ENCODE measurements at places on chromosomes 3 and 15.

- no peak for DNase-seq
Observed at GRCh38 chr15:79881254-79881653, 15.6 kb downstream of the MTHFS start.

- no peak for DNase-seq
Observed at GRCh38 chr3:97692831-97693230, 71.7 kb upstream of the ARL6 start.

DNA sequence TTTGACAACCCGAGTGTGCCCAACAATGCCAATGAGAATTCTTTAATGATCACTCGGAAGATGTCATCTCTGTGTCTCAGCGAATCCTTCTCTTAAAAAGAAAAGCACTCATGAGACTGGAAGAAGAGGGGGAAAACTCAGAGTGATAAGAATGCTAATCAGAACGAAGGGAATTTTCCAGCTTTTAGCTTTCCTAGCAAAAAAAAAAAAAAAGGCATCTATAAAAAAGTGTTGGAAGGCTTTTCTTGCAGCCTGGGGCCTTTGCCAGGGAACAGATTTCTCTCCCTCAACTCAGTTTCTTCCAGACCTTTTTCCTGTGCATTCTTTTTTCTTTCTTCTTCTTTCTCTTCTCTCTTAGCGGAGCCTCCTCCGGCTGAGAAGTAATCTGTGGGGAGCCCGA, 80.5 kb upstream of the NEO1 start:
- DNase-seq = no peak

DNA sequence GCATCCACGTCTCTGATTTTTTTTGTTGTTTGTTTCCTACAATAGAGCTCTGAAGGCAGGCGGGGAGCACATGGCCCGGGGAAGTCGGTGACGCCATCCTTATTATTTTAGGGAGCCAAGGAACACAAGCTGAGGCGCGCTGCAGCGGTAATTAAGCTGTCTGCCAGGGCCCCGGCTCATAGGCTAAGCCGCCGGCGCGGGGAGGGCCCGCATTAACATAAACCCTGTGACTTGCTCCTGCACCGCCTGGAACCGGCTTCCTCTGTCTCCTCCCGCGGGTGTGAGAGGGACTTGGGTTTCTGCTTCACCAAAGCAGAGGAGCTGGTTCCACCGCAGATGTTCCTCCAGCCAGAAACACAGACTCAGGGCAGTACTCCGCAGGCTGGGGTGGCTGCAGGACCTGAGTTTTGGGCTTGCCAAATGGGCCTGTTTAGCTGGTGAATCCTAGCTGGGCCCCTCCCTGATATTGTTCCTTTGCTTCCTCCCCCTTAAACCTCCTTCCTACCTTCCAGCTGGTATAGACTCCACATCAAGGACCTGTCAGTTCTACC, 25.3 kb downstream of the ANP32A start:
- DNase-seq = no peak

DNA sequence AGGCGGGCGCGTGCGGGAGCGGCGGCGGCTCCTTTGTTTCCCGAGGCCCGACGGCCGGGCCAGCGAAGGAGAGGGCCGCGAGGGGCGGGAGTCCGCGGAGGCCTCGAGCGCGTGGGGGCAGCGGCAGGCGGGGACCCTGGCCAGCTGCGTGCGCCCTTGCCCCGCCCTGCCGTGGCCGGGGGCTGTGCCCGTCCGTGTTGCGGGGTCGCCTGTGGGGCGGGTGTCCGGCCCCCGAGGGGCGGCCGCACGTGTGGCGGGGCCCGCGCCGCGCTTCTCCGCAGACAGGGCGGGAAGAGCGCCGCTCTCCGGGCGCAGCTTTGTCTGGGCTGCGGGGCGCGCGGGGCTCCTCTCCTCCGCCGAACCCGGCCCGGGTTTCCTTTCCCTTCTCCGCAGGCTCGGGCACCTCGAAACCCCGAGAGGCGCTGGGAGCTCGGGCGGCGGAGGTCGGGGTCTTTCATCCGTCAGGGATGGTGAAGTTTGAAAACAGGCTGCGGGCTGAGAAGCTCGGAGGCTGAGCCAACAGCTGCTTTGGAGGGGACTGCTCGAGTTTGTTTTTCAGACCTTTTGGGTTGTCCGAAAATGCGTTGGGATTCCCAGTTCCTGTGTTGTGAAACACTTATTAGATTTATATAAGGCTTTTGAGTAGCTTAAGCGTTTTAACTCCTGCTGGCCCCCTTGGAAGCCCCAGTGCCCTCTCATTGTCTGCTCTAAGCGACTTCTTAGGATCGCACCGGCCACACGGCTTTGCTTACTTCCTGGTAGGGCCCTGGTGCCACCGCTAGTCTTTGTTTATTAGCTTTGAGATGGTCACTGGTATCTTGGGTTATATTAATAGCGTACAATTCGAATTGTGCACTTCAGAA, 817 bp downstream of the USP3 start:
- DNase-seq = peak; percentile 70

DNA sequence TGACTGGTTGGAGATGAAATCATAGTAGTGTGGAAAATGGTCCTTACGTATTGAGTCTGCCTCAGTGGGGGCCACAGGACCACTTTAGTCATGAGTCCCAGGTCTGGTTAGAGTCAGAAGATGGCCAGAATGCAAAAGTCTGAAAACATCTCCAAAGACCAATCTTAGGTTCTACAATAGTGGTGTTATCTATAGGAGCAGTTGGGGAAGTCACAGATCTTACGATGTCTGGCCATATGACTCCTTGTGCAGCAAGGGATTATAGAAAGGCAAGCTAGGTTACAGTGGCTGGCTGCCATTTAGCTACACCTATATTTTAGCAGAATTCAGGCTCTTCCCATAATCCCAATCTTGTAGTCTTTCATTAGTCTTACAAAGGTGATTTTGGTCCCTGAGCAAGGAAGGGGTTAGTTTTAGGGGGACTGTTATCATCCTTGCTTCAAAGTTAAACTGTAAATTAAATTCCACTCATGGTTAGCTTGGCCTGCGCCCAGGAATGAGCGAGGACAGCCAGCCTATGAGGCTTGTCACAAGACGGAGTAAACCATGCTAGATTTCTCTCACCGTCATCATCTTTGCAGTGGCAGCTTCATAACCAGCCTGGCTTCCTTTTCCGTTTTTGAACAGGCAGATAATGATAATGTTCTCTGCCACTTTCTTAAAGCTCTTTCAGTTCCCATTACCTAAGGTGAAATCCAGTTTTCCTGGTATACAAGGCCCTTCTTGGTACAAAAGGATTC, 134.1 kb downstream of the VPS8 start:
- DNase-seq = no peak

Data from LNCaP clone FGC (cell line).